Ovary (tissue), 10 donors: ENCODE measurements at places on chromosomes 2 and 18.

DNA sequence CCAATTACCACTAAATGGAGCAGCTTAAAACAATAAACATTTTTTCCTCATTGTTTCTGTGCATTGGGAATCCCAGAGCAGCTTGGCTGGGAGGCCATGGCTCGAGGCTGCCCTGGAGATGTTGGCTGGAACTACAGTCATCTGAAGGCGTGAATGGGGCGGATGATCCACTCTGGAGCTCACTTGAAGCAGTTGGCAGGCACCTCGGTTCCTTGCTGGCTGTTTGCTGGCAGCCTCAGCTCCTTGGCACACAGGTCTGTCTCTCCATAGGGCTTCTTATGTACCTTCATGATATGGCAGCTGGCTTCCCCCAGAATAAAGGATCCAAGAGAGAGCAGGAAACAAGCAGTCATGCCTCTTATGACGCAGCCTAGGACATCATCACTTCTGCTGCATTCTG, 227.0 kb upstream of the COPS8 start:
- H3K27me3 ChIP-seq, result no peaks in the 10 kb centered on the region
- no peak for DNase-seq
- no peak overlapping the region for H3K27ac ChIP-seq
- no peaks in the 10 kb centered on the region for H3K36me3 ChIP-seq
- no peak overlapping the region for H3K4me3 ChIP-seq
- no peaks in the 10 kb centered on the region for H3K4me1 ChIP-seq

DNA sequence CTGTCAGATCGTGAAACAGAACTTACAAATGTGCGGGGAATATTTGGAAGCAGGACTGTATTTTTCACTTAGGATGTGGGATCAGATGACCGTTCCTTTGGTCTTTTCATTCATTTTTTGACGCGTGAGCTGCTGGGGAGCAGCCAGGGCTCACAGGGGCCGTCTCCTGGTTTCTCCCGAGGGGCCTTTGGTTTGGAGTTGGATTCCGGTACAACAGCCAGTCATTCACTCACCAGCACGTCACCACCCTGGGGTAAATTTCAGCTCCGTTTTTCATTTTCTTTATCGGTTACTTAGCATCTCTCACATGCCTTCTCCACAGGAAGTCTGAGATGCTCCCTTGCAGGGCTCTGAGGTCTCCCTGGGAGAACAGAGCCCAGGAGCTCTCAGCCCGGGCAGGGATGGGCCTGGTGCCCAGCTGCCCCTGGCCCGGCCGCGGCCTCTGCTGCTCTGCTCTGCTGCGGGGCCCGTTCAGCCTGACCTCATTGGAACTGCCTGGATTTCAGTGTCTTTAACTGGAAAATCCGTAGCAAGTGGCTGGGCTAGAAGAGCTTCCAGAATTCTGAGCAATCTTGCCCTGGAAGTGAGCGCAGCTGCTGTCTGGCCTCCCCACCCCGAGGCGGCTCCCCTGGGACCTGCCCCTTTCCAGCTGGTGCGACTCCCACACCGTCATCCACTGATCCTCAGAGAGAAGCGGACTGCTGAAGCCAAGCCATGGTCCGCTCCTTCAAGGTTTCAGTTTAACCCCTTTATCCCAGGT, 335.6 kb downstream of the EIPR1 start:
- H3K27me3 ChIP-seq, result no peaks in the 10 kb centered on the region
- DNase-seq, result no peak
- no peak overlapping the region for H3K27ac ChIP-seq

DNA sequence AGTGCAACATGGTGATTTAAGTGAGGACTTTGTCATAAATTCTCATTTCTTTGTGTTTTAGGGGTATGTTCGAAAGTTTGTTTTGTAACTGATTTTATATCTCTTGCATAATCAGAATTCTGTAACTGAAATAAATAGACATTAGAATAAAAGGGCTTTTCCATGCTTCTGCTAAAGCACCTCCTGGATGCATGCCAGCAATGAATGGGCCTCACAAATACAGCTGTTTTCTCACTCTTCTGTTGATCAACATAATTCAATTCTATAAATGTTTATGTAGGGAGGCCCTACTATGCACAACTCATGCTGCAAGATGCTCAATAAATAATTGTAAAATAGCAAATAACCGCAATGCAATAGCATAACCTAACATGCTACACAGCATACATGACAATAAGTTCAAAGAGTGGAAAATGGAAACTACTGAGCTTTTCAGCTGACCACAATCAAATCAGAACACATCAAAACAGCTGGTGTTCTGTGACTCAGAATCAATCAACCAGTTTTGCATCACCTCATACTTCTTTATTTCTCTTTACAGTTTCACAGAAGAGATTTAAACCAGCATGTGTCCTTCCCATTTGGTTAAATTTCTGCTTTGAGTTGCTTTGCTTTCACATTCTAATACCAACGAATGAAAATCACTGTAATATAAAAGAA, 11.0 kb downstream of the CDH7 start:
- H3K27ac ChIP-seq, result no peak overlapping the region
- no peak for DNase-seq
- no peaks in the 10 kb centered on the region for H3K36me3 ChIP-seq
- H3K4me3 ChIP-seq, result no peak overlapping the region

GRCh38 chr2:239277401-239278085, 123.3 kb downstream of the HDAC4 start:
- no peaks in the 10 kb centered on the region for H3K36me3 ChIP-seq
- no peaks in the 10 kb centered on the region for H3K27me3 ChIP-seq
- peak; percentile 24 for DNase-seq
- no peak overlapping the region for H3K27ac ChIP-seq
- H3K4me1 ChIP-seq, result peaks cover 10% of the 10 kb centered on the region
- H3K4me3 ChIP-seq, result no peak overlapping the region

DNA sequence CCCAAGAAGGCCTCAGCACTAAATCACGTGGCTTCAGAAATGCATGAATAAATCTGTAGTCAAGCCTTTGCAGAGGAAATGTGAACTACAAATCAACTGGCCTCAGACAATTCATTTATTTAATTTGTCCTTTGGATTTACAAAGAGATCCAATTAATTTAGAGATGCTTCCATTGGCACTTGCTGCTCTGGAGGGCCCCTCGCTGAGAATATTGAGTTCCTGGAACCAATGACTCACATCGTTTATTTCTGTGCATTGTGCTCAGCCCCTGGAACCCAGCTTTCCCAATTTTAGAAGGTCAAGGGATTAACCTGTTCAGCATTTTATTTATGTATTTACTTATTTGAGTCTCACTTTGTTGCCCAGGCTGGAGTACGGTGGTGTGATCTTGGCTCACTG, 47.2 kb upstream of the MGAT4A start:
- H3K27ac ChIP-seq, result no peak overlapping the region
- H3K27me3 ChIP-seq, result no peaks in the 10 kb centered on the region
- DNase-seq, result no peak
- H3K4me1 ChIP-seq, result no peaks in the 10 kb centered on the region
- no peak overlapping the region for H3K4me3 ChIP-seq

- H3K4me3 ChIP-seq, result no peak overlapping the region
- DNase-seq, result peak; percentile 45
- H3K36me3 ChIP-seq, result no peaks in the 10 kb centered on the region
- peak overlapping the region; percentile 8 for H3K27ac ChIP-seq
- peaks cover 12% of the 10 kb centered on the region for H3K4me1 ChIP-seq
Observed at GRCh38 chr2:219630770-219631405, 3.5 kb downstream of the SLC4A3 start.

DNA sequence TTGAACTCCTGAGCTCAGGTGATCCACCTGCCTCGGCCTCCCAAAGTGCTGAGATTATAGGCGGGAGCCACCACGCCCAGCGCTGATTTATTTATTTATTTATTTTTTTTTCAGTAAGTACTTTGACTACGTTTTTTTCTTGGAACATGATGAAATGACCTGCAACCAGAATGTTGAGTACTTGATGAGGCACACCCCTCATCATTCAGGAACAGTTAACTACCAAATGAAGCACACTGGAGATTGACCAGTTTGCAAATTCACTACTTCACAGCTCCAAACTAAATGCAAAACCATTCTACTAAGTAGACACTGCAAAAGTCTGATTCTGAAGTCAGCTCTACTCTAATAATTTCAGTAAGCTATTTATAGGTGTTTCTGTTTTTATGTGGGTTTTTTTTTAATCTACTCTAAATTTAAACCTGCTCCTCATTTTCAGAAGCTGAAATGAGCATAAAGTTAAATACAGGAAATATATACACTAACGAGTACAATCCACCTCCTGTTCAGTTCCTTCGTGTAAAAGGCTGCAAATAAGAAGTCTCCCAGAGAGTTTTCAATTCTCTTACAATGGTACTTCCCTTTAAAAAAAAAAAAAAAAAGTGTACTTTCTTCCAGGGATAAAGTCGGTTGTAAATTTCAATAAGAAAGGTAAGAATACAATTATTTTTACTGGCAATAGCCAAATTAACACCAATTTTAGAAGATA, 1.4 kb downstream of the GFPT1 start:
- H3K36me3 ChIP-seq, result no peaks in the 10 kb centered on the region
- H3K4me3 ChIP-seq, result peak overlapping the region; percentile 81
- peaks cover 6% of the 10 kb centered on the region for H3K4me1 ChIP-seq
- H3K27me3 ChIP-seq, result no peaks in the 10 kb centered on the region
- DNase-seq, result no peak

DNA sequence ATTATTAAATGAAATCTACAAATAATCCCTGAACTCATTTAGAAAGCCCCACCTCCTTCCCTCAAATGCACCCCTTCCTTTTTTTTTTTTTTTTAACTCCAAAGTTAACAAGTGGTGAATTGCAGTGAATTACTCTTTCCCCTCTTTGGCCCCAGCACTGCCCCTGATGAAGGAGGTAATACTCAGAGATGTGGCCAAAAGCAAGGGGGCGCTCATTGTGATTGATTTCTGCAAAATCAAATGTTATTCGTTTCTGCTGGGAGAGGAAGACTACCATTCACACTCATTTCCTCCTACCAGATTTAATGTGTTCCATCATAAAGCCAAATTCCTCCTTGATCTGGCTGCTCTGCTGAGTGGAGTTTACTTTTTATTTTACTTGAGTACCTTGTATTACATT, 259.4 kb downstream of the GPD2 start:
- no peak overlapping the region for H3K4me3 ChIP-seq
- no peak for DNase-seq
- no peaks in the 10 kb centered on the region for H3K27me3 ChIP-seq
- no peaks in the 10 kb centered on the region for H3K4me1 ChIP-seq
- H3K27ac ChIP-seq, result no peak overlapping the region

DNA sequence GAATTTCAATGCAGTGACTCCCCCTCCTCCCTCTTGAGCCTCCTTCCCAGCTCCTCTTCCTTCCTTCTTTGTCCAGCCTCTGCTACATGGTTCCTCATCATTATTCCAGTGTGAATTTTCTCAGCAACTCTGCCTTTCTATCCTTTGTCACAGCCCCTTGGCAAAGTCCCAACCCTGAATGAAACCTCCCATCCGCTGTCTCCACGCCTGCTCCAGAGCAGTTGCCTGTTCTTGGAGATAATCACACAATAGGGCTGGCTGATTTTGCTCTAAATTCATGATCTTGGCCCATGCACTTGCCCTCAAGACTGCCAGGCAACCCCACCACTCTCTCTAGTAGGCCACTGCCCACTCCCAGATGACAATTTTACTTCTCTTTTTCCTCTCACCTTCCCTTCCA, 61.4 kb downstream of the BCL2L11 start:
- H3K4me3 ChIP-seq, result no peak overlapping the region
- H3K27me3 ChIP-seq, result no peaks in the 10 kb centered on the region
- no peak overlapping the region for H3K27ac ChIP-seq
- DNase-seq, result no peak

DNA sequence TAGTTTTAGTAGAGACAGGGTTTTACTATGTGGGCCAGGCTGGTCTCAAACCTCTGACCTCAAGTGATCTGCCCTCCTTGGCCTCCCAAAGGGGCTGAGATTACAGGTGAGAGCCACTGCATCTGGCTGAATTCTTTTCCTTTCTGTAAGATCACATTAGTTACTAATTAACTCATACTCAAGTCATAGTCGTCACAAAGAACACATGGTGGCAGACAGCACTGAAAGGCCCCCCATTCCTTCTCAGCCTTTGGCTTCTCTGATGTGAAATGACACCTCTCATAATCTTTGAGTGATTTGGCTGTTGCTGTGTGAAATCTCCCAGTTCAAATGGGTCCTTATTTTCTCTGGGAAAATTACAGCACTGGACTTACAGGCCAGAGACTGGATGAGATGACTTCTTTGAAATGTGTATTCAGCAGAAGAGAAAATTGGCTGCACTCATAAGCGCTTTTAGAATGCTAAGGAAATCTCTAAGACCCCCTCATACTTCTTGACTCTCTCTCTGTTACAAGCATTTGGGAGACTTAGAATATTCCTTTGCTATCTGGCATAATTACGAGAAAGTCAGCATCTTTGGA, 764.8 kb downstream of the RNF144A start:
- H3K27ac ChIP-seq, result no peak overlapping the region
- no peaks in the 10 kb centered on the region for H3K4me1 ChIP-seq
- no peaks in the 10 kb centered on the region for H3K36me3 ChIP-seq
- no peak overlapping the region for H3K4me3 ChIP-seq

- H3K4me3 ChIP-seq, result no peak overlapping the region
- no peaks in the 10 kb centered on the region for H3K36me3 ChIP-seq
- H3K27me3 ChIP-seq, result no peaks in the 10 kb centered on the region
- no peak for DNase-seq
- H3K27ac ChIP-seq, result no peak overlapping the region
- no peaks in the 10 kb centered on the region for H3K4me1 ChIP-seq
Observed at GRCh38 chr2:29242621-29243375, 127.6 kb downstream of the CLIP4 start.

DNA sequence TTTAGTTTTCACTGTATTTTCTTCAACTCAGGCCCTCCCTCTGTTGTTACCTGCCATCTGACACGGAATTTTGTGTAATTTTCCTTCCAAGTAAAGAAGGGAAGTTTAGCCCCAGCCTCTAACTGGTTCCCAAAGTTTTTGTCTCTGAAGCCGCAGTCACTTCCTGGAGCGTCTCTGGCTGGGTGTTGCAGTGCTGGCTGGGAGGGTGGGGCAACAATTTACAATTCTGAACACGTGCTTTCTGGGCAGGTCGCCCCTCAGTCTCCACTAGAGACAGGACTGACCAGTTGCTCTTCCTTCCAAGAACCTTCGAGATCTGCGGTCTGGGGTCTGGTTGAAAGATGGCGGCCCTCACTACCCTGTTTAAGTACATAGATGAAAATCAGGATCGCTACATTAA, 3.5 kb downstream of the CNDP2 start:
- H3K27ac ChIP-seq, result peak overlapping the region; percentile 15
- no peak overlapping the region for H3K4me3 ChIP-seq
- H3K36me3 ChIP-seq, result no peaks in the 10 kb centered on the region
- no peaks in the 10 kb centered on the region for H3K27me3 ChIP-seq
- H3K4me1 ChIP-seq, result peaks cover 4% of the 10 kb centered on the region
